ENCODE measurements at places on chromosomes 1 and 21.

GRCh38 chr1:8371372-8371991 lies 53.6 kb downstream of the SLC45A1 start:
- peak; percentile 26 for DNase-seq

GRCh38 chr1:245807954-245808719 lies 653.4 kb downstream of the KIF26B start:
- no peak for DNase-seq

GRCh38 chr1:218705391-218705790 lies 360.3 kb downstream of the TGFB2 start:
- no peak for DNase-seq

GRCh38 chr1:25912076-25912831 lies 6.0 kb upstream of the STMN1 start:
- DNase-seq, result no peak

- peak; percentile 77 for DNase-seq
Observed at GRCh38 chr1:151311589-151312331, 15.5 kb downstream of the PI4KB start.

GRCh38 chr1:72278461-72278860 lies 3.9 kb downstream of the NEGR1 start:
- DNase-seq, result no peak
